ENCODE measurements at places on chromosomes 3 and 15.

DNA sequence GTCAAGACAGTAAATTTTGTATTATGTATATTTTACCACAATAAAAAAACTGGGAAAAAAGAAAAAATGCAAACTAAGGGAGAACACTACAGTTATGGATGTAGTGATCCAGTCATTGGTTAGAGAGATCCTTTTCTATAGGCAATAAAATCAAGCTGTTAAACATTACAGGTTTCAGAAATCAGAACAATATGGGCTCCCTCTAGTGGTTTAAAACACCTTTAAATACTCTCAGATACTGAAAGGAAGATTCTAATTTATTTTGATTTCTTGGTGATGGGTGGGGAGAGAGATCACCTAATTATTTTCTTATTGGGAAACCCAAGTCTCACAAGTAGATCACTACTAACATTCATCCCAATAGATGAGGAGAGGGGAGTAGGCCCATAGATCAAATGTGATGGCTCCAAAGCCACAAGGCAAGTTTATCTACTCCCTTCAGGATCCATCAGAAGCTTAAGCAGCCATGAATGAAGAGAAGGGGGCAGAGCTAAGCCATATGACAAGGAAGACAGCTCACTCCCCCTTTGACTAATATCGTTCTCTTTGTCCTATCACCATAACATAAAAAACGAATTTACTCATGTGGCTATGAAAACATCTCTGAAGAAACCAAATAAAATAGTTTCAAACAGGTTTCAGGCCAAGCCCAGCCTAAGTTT is 118.6 kb downstream of the ANO10 start:
- DNase-seq: no peak

GRCh38 chr3:13338231-13338630 is 81.9 kb downstream of the NUP210 start:
- DNase-seq: no peak

DNA sequence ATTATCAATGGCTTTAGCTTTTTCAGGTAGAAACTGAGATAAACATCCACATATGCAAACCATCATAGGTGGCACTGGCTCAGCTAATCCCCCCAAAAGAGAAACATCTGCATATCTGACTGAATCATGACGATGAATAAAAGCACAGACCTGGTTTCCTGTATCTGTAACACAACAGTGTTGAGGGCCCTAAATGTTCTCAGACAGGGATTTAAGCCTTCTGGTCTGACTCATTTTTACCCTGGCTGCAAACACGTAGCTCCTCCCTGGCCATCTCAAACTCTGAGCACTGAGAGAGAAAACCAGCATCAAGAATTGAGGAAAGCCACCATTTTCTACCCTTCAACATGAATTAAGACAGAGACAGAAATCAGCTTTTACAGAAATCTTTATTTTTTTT is 35.2 kb downstream of the GLB1 start:
- no peak for DNase-seq

GRCh38 chr3:183533412-183534132 is 21.9 kb downstream of the KLHL6 start:
- no peak for DNase-seq

DNA sequence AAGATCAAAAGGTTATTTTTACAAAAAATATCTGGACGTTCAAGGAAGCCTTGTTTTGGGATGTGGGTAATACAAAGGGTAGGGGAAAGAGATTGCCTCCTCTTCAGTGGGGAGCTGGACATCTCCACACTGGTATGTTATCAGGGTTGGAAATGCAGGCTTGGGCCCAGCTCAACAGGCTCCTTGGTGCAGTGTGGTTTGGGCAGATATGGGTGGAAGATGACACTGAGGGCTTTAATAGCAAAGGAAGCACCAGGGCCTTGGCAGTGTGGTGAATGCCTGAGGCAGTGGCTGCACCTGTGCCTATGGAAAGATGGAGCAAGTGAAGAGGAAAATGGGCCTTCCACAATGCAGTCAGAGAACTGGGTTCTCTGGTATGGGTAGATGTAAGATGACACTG is 11.2 kb upstream of the MED12L start:
- no peak for DNase-seq

DNA sequence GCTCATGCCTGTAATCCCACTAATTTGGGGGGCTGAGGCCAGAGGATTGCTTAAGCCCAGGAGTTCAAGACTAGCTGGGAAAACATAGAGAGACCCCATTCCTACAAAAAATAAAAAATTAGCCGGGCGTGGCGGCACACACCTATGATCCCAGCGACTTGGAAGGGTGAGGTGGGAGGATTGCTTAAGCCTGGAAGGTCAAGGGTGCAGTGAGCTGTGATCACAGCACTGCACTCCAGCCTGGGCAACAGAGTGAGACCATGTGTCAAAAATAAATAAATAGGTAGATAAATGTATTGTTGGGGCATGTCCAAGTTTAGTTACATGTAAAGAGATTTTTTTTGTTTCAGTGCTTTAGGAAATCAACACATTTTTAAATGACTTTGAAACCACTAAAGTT is 36.4 kb downstream of the SLC12A1 start:
- DNase-seq: no peak

GRCh38 chr15:38895326-38896255 is 331.0 kb upstream of the RASGRP1 start:
- DNase-seq: no peak

DNA sequence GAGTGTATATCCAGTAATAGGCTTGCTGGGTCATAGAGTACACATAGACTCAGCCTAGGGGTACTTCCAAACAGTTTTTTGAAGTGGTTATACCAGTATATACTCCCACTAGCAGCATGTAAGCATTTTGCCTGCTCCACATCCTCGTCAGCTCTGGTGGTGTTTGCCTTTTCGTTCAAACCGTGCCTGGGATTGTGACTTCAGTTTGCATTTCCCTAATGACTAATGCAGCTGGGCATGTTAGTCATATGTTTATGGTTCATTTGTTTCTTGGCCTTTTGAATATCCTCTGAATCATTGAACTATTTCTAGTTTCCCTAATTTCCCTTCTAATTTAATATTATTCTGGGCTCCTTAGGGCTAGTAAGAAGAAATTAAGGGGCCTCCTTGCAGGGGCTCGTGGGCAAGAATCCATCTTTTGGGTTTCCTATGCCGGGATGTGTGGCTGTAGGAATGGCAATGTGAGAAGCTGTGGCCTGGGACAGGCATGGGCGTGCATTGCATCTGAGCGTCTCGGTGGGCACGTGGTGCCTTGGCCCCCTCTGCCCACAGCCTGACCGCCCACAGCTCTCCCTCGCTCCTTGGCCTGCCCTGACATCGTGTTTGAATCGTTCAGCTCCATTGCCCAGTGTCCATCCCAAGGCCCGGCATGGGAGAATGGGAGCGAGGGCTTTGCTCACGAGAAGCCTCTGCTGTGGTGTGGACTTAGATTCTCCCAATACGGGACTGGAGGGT is 26.4 kb downstream of the FAH start:
- no peak for DNase-seq

- DNase-seq: no peak
These were observed 253.5 kb downstream of the SHQ1 start for GRCh38 chr3:72594615-72595215.
